Stimulated activated CD8-positive, alpha-beta memory T cell treated with anti-CD3 and anti-CD28 coated beads, Interleukin-7, amount 100 ng/mL, for 1 hour (primary cell): ENCODE measurements at places on chromosomes 12 and 14.

- no peak for DNase-seq
Measured at GRCh38 chr12:121578230-121579189, 2.3 kb downstream of the KDM2B start.

DNA sequence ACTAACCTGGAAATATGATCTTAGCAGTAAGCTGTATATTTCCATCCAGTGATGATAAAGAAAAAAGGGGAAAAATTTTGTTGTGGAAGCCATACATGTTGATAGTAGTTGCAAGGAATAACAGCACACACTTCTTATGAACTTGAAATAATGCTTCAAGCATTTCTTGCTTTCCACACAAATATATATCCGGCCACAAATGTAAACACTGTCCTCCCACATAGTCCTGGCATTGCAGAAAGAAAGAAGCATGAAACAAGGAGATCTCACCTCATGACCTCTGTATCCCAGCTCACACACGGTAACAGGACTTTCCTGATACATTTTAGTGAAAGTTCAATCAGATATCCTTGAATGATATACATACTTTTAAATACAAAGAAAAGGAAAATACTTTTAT is 56.0 kb downstream of the LLPH start:
- DNase-seq: no peak

DNA sequence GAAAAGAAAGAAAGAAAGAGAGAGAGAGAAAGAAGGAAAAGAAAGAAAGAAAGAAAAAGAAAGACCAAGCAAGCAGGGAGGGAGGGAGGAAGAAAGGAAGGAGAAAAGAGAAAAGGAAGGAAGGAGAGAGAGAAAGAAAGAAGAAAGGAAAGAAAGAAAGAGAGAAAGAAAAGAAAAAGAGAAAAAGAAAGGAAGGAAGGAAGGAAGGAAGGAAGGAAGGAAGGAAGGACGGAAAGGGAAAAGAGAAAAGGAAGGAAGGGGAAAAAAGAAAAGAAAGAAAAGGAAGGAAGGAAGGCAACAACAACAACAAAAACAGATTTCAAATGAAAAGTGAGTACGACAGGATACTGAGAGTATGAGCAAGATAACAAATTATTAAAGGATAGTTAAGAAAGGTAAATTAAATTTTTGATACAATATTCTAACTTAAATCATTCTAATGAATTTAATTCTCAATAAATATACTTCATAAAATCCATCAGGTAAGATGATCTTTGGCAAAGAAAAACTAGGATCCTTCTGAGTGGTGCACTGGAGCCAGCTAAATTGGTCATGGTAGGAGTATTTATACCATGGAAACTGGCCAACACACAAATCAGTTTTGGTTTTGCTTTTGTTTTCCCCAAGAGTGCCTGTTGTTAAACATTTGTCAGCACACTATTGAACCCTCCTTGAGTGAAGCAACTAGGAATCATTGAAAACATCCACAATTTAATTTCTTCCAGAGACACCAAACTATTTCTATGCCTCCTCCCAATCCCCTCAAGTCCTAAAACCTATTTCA is 56.1 kb upstream of the DYRK2 start:
- no peak for DNase-seq

- no peak for DNase-seq
Measured at GRCh38 chr14:63547798-63548335, 4.7 kb upstream of the PPP2R5E start.

GRCh38 chr12:132788375-132789098 is 26.9 kb upstream of the ANKLE2 start:
- no peak for DNase-seq

GRCh38 chr12:108235197-108235984 is 103.7 kb downstream of the CMKLR1 start:
- no peak for DNase-seq

- no peak for DNase-seq
Measured at GRCh38 chr12:119940897-119941296, 48.1 kb upstream of the BICDL1 start.

DNA sequence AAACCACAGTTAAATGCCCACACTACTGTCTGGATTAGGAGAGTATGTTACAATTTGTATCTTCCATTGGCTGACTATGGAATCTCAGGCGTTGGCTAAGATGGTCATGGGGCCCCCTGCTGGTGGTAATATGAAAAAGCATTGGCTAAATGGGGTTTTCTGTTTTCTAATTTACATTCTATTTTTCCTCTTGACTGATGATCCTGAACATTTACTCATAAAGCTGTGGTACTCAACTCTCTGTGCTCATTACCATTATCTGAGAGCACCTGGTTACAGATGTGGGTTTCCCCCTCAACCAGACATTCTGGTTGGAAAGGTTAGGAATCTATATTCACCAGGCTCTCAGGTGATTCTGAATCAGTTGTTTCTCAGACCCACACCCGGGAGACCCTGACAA is 64.8 kb downstream of the WSCD2 start:
- DNase-seq: no peak

DNA sequence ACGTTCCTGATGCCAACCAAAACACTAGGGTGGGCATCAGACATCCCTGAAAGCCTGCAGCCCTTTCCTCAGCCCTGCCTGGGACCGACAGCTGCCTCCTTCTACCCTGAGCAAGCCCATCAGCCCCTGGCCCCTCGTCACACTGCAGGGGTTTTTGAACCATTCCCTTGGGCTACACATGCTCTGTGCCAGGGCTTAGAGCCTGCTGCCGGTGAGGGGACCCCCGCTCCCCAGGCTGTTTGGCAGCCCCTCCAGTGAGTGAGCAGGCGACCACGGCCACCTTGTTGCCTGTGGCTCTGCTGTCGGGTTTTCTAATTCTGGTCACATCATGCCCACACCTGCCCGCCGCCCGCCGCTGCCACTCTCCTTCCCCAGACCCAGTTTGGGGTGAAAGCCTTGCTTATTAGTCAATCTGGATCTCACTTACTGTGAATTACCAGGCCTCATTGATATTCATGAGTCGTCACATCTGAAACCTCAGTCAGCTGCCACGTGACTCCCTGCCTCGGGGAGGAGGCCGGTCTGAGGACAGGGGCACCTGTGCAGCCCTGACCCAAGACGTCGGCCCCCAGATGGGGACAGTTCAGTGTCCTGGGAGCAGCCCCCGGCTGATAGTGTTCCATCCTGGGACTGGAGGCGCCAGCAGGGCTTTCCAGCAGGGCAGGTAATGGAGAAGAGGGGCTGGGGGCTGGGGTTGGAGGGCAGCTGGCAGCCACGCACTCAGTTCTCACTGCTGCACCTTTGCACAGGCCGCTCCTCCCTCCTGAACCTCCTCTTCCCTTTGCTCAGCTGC is 163.0 kb downstream of the RBM19 start:
- DNase-seq: no peak

DNA sequence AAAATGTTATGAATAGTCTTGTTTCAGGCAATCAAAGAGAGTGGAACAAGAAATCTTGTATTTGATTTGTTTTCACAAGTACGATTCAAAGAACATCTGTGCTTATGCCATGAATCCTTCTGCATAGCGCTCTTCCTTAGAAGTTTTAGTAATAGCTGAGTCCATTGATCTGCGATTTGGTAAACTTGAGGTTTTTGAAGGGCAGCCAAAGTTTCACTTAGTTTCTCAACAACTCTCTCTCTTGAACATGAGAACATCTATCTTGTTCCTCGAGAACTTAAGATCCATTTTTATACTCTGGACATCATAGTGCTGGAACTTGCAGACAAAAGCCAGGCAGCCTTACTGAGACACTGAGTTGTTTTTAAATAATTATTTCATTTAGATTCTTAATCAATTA is 96.2 kb upstream of the USP15 start:
- DNase-seq: no peak

DNA sequence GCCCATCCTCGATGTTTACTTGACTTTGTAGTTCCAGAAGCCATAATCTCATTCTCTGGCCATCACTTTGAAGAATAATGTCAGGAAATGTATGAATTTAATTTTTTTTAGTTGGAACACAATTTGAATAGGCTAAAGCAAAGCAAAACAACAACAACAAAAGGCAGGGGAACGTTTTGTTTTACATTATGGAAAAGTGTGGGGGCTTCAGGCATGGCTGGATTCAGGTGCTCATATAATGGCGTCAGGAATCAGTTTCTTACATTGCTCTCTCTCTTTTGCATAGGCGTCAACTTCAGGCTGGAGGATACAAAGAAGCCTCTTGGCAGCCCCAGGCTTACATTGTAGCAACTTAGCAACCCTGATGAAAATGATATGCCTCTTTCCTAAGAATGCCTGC is 13.1 kb upstream of the RPH3A start:
- no peak for DNase-seq

DNA sequence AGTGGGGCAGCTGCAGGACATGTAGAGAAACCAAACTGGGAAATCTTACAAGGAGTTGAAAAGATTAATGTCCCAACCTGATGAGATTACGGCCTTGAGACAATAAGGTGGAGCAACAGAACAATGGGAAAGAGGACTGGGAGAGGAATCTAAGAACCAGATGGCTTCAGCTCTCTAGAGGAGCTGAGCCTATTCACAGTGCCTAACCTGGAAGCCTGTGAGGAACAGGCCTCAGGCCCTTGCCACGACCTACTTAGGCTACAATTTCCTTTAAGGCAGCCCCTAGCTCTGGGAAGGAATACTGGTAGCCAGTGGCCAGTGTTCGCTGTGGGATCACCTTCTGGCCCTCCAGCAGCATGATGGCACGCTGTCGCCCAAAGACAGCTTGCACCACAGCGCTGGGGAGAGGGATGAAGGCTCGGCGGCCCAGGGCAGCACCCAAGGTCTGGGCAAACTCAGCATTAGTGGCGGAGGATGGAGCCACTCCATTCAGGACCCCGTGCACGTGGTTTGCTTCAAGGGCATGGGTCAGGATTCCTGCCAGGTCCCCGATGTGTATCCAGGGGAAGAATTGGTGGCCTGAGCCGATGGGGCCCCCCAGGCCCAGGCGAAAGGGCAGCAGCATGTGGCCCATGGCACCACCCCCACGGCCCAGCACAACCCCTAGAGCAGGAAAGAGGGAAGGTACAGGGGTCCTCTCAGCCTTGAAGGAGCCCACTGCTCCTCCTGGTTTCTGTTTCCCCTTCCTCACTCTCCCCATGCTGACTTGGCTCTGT is 2.6 kb downstream of the SDR39U1 start:
- DNase-seq: no peak

DNA sequence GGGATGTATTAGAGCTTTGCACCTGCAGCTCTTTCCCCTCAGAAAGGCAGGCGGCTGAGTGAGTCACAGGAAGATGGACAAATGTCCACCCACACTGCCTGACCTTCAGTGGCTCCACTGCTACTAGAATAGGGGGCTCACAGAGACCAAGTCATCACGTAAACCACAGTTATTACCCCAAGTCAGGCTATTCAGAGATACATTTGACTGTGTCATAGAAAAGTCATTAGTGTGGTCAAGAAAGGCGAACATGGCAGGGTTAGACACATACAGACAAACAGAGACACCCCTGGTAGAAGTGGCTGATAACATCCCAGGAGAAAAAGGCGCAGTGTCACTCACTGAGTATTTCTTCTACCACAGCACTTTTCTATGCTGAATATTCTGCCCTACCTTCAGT is 36.0 kb downstream of the GCH1 start:
- DNase-seq: no peak

- no peak for DNase-seq
Measured at GRCh38 chr14:24062216-24062980, 9.0 kb upstream of the CPNE6 start.

DNA sequence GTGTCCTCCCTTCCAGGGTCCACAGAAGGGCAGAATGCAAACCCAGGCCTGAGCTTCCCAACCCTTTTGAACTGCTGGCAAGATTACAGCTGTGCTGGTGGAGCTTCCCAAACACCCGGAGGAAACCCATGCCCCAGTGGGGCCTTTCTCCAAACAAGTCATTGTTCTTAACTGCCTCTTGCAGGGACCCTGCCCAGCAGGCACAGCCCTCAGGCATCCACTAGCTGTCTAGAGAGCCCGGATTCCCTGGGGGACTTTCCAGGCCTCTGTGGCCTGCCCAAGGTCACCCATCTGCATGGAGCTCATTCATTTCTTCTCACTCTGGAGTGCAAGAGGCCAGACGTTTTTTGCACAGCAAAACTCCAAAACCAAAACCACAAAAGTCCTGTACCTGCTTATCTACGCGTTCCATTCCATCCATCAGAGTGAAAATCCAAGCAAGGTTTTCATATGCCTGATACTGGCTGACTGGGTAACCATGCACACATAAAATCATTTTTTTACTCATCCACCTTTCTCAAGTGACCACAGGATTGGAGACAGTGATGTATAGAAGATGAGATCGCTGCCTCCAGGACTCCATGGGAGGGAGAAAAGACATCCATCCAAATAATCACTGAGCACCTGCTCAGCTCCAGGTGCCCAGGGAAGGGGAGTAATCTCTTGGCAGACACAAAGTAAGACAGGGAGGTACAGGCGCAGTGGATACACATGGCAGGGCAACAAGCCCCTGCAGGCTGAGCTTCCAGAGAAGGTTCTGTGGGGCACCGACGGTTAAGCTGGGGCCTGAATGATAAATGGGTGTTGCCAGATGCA is 17.2 kb upstream of the BDKRB2 start:
- DNase-seq: no peak

DNA sequence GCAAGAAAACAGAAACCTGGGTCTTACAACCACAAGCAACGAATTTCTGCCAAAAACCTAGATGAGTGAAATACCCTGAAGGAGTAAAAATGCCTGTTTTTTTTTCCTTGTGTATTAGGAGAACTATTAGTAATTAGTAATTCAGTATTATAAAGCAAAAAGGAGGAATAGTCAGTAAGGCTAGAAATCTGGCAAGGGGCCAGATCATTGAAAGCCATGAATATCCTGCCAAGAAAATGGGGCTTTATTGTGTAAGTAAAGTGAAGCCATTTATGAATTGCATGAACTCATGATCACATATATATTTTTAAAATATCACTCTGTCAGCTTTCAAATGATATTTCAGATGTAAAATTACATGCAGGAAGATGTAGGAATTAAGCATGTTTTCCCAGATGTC is 57.9 kb downstream of the TXNDC16 start:
- no peak for DNase-seq

- DNase-seq: no peak
Measured at GRCh38 chr14:32559048-32559447, 229.9 kb downstream of the AKAP6 start.

- no peak for DNase-seq
Measured at GRCh38 chr14:21248739-21249411, 20.4 kb downstream of the HNRNPC start.

- DNase-seq: no peak
Measured at GRCh38 chr12:100229036-100229635, 28.5 kb downstream of the ACTR6 start.

- no peak for DNase-seq
Measured at GRCh38 chr12:50953047-50953446, 703 bp downstream of the HIGD1C start.

- DNase-seq: no peak
Measured at GRCh38 chr14:69848903-69849391, 30.3 kb upstream of the SMOC1 start.

- no peak for DNase-seq
Measured at GRCh38 chr14:73977896-73978295, 27.8 kb downstream of the COQ6 start.

DNA sequence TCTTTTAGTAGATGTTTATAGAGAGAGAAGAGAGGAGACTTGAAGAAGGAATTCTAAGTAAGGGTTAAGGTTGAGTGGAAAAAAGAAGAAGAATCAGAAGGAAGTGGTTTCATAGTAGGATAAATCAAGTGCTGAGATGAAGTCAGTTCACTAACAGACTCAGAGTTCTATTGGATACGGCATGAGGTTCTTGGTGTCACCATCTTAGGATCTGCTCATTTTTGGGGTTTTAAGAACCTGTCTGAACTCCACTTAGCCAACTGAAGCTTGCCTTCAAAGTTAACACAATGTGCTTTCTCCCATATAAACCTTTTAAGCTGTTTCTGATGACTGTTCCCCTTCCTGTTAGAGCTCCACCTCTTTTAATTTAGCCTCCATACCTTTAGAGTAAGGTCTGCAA is 152.6 kb downstream of the PRKCH start:
- DNase-seq: no peak
